ENCODE measurements at places on chromosomes 2 and 18.

GRCh38 chr2:170481201-170481600 lies 233.9 kb upstream of the SP5 start:
- no peak for DNase-seq

- no peak for DNase-seq
These were observed 340.0 kb downstream of the CCDC85A start for GRCh38 chr2:56523816-56524215.

DNA sequence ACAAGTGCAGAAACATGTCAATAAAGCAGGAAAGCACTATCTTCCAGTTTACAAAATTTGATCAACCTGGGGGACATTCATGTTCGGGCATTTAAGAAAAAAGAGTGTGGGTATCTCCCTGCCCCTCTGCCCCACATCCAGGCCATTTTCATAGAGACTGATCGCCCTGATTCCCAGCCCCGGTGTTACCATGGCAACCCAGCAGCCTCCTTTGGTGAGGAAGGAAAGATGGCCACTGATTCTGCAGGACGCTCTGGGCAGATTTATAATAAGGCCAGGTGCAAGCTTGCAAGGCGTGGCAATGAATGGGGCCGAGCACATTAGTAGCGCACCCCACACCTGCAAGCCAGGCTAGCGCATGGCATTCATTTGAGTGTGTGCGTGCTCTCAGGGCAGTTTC lies 36.7 kb upstream of the ARL4C start:
- DNase-seq: no peak

GRCh38 chr2:71812736-71813135 lies 334.9 kb downstream of the CYP26B1 start:
- DNase-seq: no peak

DNA sequence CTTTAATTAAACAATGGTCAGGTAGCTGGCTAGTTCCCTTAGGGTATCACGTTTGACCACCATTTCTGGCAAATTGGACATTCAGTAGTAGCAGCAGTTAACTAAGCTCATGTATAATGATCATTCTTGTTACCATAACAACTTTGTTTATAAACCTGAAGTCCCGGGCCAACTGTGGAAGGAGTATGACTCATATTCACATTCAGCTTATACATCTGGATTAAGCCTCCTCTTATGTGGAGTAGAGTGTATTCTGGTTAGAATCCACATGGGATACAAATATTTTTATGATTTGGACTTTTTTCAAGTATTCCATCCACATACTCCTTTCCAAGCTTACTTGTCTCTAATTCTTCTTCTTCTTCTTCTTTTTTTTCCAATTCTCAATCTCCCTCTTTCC lies 70.3 kb upstream of the ZSWIM2 start:
- DNase-seq: no peak

- no peak for DNase-seq
These were observed 15.6 kb downstream of the KLF11 start for GRCh38 chr2:10059016-10059351.

DNA sequence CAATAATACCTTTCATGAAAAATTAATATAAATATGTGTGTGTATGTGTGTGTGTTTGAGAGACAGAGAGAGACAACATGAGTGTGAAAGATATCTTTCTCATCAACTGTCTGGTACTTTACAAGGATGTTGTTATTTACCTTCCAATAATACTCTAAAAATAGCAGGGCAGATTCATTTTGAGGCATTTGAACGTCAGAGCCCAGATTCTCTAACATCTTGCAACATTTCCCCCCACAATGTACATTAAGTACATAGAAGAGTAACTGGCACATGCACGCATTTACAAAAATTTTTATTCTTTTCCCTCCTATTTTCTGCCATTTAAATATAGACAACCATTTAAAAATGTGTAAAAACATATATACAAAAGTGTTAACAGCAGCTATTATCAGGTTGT lies 100.9 kb downstream of the PID1 start:
- DNase-seq: no peak

DNA sequence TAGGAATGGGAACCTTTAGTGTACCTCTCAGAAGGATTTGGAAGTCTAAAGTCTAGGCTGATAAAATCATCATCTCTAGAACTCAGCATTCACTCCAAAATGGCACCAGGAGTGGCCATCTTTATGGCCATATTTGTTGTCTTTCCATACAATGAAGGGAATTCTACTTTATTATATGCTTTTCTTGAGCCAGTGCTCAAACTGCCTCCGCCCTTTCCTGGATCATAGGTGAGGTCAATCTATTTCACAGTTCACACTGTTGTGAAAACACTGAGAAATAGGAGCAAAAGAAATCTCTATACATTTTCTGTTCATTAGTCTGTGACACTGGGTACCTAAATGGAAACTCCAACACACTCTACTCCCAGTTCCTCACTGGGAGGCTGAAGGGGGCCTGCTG lies 55.6 kb downstream of the SP110 start:
- DNase-seq: no peak

DNA sequence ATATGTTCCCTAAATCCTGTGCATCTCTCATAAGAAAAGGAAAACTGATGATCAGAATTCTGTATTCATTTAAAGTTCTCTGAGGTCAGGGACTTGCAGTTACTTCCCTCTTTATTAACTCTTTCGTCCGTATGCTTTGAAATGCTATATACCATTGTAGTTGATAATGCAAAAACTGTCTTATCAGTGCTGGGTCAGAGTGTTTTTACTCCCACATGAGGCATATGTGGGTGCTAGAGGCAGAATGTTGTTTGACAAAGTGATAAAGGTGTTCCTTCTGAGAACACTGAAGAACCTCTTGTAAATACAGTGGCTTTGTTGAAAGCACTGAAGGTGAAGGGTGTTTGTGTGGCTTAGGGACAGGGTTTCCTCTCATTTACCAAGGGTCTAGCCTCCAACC lies 136.5 kb upstream of the NFATC1 start:
- no peak for DNase-seq

DNA sequence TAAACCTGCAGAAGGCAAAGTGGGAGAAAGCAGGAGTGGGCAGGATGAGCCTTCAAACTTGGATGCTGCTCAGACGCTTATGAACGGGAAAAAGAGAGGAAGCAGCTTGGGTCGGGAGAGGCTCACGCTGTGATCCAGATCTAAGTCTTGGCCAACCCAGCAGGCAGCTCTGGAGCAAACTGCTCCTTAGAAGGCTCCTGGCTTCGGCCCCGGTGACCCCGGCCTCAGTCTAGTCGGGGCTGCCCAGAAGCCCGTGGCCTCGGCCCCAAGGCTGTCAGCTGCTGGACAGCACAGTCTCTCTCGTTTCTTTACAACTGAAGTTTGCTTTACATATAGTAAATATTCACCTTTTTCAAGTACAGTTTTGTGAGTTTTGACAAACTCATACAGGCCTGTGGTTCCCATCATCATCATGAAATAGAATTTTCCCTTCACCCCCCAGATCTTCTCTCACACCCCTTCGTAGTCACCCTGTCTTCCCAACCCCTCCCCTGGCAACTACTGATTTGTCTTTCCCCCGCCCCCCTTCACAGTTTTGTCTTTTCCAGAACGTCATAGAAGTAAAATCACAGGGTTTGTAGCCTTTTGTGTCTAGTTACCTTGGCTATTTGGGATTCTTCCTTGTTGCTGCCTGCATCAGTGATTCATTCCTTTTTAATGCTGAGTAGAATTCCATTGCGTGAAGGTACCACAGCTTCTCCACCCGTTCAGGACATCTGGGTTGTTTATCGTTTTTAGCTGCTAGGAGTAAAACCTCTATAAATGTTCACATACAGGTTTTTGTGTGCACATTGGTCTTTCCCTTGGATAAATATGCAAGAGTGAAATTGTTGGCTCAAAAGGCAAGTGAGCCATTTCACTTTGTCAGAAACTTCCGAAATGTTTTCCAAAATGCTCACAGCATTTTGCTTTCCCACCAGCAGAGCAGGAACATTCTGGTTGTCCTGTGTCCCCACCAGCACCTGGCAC lies 35.1 kb downstream of the MYO7B start:
- no peak for DNase-seq

DNA sequence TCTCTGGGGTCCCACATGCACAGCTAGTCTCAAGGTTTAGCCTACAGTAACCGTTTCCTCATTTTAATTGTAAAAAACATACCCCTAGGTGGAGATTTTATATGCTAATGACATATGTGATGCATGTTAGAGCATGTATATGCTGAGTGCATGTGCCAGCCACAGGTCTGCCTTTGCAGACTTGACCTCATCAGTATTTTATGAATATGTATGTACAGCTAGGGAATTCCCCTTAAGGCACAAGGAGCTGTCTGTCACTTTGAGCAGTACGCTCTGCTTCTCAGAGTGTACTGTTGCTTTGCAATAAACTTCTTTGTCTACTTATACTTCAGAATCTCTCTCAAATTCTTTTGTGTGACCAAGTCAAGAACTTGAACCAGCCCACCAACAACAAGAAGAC lies 131.2 kb upstream of the ERBB4 start:
- DNase-seq: no peak

- DNase-seq: no peak
These were observed 46.2 kb downstream of the RPRM start for GRCh38 chr2:153432381-153432780.

GRCh38 chr2:1848599-1848995 lies 104.3 kb upstream of the PXDN start:
- no peak for DNase-seq

DNA sequence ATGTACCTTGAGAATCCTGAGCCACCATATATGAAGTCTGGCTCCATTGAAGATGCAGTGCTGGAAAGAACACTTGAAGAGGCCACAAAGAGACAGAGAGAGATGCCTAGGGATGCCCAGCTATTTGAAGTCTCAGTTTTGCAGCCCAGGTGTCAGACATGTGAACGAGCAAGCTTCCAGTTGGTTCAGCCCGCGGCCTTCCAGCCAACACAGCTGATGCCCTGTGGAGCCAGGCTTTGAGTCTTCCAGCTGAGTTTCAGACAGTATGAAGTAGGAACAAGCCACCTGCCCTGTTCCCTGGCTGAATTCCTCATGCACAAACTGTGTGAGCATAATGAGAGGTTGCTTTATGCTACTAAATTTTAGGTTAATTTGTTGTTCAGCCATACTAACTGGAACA lies 108.8 kb downstream of the SPHKAP start:
- no peak for DNase-seq

DNA sequence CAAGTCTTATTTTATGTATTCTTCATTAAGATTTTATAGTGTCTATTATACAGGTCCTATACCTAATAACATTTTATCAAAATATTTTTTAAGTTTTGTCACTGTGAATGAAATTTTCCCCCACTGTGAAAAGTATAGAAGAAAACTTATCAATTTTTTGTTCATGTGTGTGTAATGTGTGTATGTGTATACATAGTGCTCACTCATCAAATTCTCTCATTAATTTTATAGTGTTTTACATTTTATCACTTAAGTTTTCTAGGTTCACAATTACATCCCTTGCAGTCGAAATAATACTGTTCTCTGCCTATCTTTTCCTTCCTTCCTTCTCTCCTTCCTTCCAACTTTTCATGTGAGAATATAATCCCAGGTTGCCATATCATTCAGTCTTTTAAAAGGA lies 93.2 kb upstream of the FBXO11 start:
- no peak for DNase-seq

- no peak for DNase-seq
These were observed 5.6 kb downstream of the QPCT start for GRCh38 chr2:37350034-37350433.

- DNase-seq: no peak
These were observed 18.6 kb upstream of the IL1RL2 start for GRCh38 chr2:102168026-102168771.

GRCh38 chr2:64754570-64754969 lies 100.9 kb upstream of the SERTAD2 start:
- no peak for DNase-seq

DNA sequence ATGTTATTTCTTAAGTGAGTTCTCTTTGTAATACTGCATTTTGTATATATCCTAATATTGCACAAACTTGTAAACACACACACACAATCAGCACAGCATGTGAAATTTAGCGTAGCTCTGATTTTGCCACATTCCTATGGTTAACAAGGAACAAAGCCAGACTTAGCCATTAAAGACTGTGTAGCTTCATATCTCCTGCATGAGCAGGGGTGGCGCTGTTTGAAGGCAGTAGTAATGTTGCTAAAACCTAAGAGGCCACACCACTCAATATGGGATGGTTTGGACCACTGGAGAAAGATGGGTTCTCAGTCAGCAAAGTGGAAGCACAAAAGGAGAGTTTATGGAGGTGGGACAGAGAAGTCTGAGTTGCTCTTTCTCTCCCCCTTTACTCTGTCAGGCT lies 61.1 kb upstream of the RND3 start:
- DNase-seq: no peak

DNA sequence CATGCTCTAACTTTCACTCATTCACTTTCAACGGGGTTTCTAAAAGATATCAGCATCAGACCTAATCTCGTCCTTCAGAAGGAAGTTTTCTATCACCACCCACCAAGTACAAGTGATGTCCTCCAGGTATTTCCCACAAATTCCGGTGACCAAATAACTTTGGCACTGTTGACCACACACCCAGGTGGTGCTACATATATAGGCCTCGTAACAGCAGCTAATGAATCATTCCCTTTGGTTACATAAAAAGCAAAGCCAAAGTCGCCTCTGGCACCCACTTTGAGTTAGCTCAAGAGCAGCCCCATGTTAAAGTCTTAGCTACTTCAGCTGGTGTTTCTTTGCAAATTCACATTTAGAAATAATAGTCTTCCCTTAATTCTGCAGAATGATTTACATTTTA lies 138.2 kb upstream of the OSR1 start:
- DNase-seq: no peak

GRCh38 chr2:173955004-173955403 lies 10.2 kb downstream of the SP3 start:
- no peak for DNase-seq

- DNase-seq: no peak
These were observed 4.7 kb downstream of the PLCL1 start for GRCh38 chr2:197809064-197809463.

- no peak for DNase-seq
These were observed 18.2 kb downstream of the CREG2 start for GRCh38 chr2:101369100-101369499.

DNA sequence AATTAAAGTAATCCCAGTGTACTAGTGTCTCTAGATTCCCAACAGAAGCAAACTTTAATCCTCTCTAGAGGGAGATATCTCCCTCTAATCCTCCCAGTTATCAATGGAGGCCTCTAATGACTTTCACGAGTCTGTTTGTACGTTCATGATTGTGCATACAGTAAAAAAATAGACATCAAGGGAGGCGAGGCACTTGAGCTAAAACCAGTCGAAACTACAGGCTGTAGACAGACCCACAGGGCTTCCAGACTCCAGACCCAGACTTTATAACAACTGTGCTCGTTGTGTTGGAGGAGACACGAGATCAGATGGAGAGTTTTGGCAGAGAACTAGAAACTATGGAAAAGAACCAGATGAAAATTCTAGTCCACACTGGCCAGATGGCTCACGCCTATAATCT lies 7.0 kb downstream of the DGKD start:
- DNase-seq: no peak

DNA sequence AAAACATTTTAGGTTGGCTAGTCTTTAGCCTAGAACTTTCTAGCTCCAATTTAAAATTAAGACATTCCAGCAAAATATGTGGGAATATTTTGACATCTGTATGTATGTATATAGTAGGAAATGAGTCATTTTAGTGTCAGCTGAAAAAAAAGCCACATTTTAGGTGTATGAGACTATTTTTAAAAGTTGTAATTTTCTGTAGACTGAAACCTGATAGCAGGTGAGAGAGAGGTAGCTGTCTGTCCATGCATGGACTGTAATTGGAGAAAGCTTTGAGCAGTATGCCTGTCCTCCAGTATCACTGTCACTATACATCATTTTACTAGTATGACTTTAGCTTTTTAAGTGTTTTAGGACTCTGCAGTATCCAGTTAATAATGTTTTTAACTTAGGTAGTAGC lies 26.1 kb upstream of the PPP1R1C start:
- no peak for DNase-seq

GRCh38 chr18:67875944-67876343 lies 359.4 kb upstream of the DSEL start:
- no peak for DNase-seq

GRCh38 chr2:227886149-227886548 lies 14.7 kb downstream of the DAW1 start:
- no peak for DNase-seq
